ENCODE measurements at places on chromosomes 7 and 10.
A peak's percentile ranks its signal among the peaks of the same experiment; 100 is the strongest.

- no peak for DNase-seq
Observed at GRCh38 chr10:132163278-132163765, 23.4 kb upstream of the DPYSL4 start.

DNA sequence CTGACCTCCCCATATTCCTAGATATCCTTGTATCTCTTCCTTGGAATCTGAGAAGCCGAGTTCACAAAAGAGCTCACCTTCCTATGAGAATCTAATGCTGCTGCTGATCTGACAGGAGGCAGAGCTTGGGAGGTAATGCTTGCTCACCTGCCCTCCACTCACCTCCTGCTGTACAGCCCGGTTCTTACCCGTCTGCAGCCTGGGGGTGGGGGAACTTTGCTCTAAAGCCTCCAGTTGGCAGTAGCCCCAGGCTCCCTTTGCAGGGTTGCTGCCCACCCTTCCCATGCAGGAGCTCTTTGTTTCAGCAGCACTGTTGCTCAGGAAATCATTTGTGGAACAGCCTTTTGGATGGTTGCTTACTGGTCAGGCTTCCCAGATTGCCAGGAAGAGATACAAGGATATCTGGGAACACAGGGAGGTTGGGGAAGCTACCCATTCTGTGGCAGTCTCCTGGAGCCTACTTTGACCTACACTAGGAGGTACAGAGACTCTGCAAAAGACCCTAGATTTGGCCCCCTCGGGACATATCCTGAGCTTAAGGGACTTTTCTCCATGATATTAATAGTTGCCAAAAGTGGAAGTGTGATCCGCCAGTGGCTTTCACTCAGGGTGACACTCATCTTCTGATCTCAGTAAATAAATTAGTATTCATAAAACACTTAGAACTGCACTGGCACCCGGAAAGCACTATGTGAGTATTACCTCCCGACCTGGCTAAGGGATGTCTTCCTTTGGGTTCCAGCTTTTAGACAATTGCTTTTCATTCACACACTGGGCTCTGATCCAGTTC is 363.7 kb upstream of the PODXL start:
- DNase-seq, result no peak

GRCh38 chr7:54758702-54759592 is at the start of gene SEC61G:
Gene SEC61G (minus strand): TSS chr7:54759211. CDS start chr7:54757588, 1,623 bp downstream.
- DNase-seq, result peak; percentile 86

DNA sequence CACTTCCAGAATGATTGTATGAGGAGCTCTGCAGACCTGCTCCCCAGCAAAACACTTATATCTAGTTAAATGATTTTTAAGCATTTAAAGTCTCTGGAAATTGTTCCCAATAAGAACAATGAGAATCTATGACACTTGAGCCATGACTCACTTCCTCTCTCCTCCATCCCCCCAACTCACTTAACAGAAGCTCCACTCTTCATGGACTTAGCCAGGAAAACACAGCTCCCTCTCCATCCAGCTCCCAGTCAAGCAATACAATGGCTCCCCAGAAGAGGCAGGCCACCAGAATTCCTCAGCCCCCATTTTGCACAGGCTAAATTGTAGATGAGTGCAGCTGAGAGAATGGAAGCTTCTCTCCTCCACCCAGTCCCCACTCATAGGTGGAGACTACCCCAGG is 27.0 kb downstream of the AOC1 start:
- DNase-seq, result no peak

GRCh38 chr7:123796568-123796967 is 47.8 kb upstream of the WASL start:
- DNase-seq, result no peak

- DNase-seq, result no peak
Observed at GRCh38 chr7:156127166-156128134, 315.2 kb upstream of the SHH start.

DNA sequence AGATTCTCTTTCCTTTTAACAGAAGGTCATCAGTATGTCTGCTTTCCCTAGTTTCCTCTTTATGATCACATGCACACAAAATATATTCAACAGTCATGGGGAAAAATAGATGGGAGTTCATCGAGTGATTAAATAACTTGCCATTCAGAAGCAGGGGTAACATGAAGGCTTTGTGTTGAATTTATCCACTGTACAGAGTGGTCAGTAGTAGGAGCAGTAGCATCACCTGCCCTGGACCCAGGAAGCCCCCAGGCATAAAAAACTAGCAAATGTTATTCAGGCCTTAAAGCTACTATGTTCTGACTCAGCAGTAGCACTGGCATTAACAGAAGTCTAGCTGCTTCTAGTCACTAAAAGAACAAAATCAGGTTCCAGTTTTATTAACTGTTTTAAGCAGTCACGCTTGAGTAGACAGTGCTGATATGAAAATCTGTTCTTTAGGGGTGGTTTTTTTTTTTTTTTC is 31.4 kb upstream of the FAM133B start:
- DNase-seq, result no peak

GRCh38 chr7:128959296-128959695 is 21.6 kb downstream of the IRF5 start:
- DNase-seq, result no peak

GRCh38 chr10:103546401-103546800 is 52.9 kb downstream of the NEURL1 start:
- DNase-seq, result no peak

GRCh38 chr10:93406364-93407145 is 75.6 kb downstream of the MYOF start:
- no peak for DNase-seq

DNA sequence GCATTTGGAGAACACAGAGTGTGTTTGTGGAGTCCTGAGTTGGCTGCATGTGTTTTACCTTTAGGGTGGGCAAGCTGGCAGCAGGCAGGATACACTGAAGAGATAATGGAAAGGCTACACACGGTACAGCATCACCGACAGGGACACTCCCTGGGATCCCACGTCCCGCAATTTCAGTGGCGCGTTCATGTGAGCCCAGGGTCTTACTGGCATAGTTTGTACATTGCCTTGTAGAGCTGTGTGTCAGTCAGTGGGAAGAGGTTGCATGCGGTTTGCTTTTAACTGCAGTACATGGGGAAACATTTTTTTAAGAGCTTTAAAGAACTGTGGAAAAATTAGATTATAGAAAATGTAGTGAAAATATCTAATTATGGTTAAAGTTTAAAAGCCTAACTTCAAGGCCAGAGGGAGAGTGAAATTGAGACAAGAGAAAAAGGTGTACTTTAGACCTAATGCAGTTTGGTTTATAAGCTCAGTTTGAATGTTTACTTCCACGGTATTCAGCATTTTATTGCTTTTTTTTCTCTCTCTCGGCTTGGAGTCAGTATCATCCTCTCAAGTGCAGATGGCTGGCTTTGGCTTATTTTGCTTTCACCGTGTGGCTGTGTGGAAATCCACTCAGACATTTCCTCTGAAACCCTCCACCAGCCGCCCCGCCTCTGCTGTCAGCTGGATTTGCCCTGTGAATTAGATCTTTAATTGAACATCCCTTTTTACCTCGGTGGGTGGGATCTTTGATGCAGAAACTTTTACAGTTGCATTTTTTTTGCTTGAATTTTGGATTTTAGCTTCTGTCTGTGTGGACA is 364.2 kb upstream of the COBL start:
- no peak for DNase-seq

GRCh38 chr7:142608630-142609428 is 140.4 kb upstream of the PRSS1 start:
- no peak for DNase-seq

GRCh38 chr10:75730847-75731246 is 299.4 kb downstream of the LRMDA start:
- no peak for DNase-seq

DNA sequence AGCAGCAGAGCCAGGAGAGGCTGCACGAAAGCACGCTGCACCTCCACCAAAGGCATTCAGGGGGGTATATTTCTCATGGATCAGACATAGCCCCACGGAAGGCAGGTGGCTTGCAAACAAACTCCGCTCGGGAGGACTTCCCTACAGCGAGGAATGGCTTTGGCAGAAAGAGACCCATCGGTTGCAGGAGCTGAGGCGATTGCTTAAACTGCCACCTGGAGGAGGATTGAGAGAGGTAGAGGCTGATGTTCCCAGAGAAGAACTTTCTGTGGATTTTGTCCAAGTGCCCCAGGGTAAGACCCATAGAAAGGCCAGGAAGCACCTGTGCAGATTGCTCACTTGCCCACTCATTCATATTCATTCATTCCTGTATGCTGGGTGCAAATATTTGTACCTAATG is 89.1 kb downstream of the NEUROD6 start:
- DNase-seq, result no peak

GRCh38 chr7:136102881-136103280 is 125.7 kb upstream of the MTPN start:
- DNase-seq, result no peak

DNA sequence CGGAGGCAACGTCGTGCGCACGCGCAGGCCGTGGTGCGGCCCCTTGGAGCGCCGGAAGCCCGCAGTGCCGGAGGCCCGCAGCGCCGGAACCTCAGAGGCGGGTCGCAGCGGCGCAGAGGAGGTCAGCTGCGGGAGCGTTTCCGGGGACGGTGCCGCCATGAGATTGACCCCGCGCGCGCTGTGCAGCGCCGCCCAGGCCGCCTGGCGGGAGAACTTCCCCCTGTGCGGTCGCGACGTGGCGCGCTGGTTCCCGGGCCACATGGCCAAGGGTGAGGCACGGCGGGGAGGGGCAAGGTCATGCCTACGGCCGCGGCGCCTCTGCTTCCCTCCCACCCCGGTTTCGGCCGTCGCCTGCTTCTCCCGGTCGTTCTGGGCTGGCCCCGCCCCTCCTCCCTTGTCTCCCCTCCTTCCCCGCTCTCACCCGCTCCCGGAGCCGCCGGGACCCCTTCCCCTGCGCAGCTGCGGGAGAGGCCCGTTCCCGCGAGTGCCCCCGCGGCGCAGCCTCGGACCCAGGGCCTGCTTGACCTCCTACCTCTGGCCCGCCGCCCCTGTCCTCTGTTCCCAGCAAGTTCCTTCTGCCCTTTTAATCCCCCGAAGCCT is at the start of gene MTG1:
Gene MTG1 (plus strand): TSS at position 94 of the 600 bp plus-strand sequence. CDS start 64 bp downstream, at position 158.
- DNase-seq, result peak; percentile 73

DNA sequence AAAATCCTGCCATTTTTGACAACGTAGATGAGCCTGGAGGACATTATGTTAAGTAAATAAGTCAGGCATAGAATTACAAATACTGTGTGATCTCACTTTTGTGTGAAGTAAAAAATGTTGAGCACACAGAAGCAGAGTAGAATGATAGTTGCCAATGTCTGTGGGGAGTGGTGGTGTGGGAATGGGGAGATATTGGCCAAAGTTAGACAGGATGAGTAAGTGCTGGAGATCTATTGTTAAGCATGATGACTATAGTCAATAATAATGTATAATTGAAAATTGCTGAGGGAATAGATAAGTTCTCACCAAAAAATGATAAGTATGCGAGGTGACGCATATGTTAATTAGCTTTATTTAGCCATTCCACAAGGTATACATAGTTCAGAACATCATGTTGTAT is 92.0 kb downstream of the GPR85 start:
- DNase-seq, result no peak

DNA sequence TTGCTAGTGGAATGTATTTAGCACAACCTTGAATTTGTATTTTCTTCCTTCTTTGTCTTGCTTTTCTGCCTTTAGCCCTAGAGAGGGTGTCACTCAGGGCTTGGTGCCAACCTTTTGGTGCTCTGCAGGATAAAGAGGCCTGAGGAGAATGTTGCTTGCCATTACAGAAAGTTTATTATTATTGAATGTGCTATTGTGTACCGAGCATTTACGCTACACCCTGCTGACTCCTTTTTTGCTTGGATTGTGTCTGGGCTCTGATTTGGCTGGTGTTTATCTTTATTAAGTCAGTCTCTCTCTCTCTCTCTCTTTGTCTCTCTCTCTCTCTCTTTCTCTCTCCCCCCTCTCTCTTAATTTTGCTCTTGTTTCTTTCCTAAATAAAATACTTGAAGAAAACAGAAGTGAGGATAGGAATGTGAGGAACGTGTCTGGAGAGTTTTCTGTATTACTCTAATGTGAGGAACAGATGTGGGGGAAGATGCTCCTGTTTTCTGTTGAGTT is 284.4 kb upstream of the PHYHIPL start:
- no peak for DNase-seq

- no peak for DNase-seq
Observed at GRCh38 chr7:38973760-38974159, 3.9 kb upstream of the POU6F2 start.

- no peak for DNase-seq
Observed at GRCh38 chr10:91778485-91778884, 19.7 kb upstream of the TNKS2 start.

GRCh38 chr7:2024567-2024918 is 208.2 kb downstream of the MAD1L1 start:
- DNase-seq, result no peak

DNA sequence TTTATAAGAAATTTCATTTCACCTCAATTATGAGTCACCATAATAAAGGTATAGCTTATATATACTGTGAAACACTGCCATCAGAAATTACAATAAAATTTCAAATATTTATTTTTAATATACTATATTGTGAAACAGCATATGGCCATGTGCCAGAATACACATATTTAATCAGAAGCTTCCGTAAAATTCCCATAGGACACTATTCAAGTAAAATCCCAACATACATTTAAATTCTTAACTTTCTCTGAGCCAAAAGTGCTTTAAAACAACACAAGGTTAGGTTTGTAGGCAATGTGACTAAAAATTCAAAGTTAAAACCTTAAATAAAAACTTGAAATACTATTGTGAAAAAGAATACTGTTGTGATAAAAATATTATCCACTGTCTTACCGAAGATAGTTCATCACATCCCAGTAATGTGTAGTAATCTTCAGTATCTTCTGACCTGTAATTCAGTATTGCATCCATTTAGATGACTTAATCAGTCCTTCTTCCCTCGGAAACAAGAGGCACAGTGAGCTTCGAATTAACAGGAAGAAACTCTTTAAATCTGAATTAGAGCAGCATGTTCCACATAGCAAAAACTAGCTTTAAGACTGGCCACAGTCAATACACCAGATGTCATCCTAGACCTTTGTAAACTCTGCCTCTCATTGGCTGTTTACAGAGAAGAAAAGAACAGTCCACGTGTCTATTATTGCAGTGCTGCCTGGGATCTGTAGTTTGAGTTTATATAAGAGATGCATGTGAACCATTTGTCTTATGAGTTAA is at the start of gene DNAJC12:
Gene DNAJC12 (minus strand): TSS at position 648 of the 774 bp plus-strand sequence. CDS start 177 bp downstream, at position 471.
- DNase-seq, result no peak

DNA sequence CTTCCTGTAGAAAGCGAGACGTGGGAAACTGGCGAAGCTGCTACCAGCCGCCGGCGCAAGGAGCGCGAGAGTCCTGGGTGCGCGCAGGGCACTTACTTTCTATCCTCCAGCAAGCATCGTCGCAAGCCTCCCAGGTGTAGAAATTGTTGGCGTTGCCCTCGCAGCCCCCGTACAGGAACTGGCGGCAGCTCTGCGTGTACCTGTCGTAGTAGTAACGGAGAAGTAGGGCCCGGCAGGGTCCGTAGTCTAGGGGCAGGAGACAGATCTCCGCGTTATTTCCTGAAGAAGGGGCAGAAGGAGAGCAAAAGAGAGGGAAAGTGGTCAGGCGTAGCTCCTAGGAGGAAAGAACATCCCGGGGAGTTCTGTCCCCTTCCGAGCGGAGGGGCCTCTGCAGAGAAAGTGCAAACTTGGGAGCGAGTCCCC is 501 bp downstream of the TFPI2 start:
- no peak for DNase-seq

DNA sequence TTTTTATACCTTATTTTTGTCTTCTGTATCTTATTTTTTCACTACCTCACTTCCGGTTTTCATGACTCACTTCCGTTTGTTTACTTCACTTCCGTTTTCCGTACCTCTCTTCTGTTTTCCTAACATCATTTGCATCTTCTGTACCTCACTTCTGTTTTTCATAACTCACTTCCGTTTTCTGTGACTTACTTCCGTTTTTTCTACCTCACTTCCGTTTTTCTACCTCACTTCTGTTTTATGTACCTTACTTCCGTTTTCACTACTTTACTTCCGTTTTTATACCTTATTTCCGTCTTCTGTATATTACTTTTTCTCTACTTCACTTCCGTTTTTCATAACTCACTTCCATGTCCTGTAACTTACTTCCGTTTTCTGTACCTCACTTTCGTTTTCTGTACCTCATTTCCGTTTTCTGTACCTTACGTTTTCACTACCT is 492.5 kb upstream of the AKR1E2 start:
- DNase-seq, result no peak
